WTC11 (cell line): ENCODE measurements at places on chromosomes 4 and X. TPM values are rescaled to one million over a fixed set of nuclear protein-coding genes. Genes with fewer than 3 reads are reported as not detected.

DNA sequence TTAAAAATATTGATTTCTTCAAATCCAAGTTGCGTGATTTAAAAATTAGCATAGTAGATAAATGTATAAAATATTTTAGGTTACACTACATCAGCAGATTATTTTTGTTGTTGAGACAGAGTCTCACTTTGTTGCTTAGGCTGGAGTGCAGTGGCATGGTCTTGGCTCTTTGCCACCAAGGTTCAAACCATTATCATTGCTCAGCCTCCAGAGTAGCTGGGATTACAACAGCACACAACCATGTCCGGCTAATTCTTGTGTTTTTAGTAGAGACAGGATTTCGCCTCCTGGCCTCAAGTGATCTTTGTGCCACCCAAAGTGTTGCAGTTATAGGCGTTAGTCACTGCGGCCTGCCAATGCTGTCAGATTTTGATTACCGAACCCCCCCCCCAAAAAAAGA lies 1390.5 kb upstream of the TENM3 start:
- no peak overlapping the region for H3K4me3 ChIP-seq
- H3K27me3 ChIP-seq: no peaks in the 10 kb centered on the region
- DNase-seq: no peak

- no peaks in the 10 kb centered on the region for H3K27me3 ChIP-seq
- no peak overlapping the region for H3K4me3 ChIP-seq
- H3K36me3 ChIP-seq: peaks cover 70% of the 10 kb centered on the region
- H3K27ac ChIP-seq: peak overlapping the region; percentile 70
These were observed 95.0 kb downstream of the ZNF827 start for GRCh38 chr4:145843639-145844038.

XAGE5 gene
- total RNA-seq: not detected in 3 replicates

DNA sequence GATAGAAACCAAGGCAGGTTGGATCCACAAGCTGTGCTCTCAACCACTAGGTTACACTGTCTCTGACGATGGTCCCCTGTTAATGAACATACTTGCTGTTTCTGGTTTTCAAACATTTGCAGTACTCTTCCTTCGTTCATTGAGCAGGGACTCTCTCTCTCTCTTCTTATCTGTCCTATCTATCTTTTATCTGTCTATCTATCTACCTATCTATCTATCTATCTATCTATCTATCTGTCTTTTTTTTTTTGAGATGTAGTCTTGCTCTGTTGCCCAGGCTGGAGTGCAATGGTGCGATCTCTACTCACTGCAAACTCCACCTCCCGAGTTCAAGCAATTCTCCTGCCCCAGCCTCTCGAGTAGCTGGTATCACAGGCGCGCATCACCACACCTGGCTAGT lies 9.4 kb upstream of the CT47C1 start:
- peaks cover 6% of the 10 kb centered on the region for H3K4me1 ChIP-seq
- no peak overlapping the region for H3K4me3 ChIP-seq
- no peak overlapping the region for H3K27ac ChIP-seq
- no peak for DNase-seq
- no peaks in the 10 kb centered on the region for H3K27me3 ChIP-seq

CORIN gene
- total RNA-seq: 0.14 to 0.33 TPM (median 0.25 TPM) in 3 replicates

DNA sequence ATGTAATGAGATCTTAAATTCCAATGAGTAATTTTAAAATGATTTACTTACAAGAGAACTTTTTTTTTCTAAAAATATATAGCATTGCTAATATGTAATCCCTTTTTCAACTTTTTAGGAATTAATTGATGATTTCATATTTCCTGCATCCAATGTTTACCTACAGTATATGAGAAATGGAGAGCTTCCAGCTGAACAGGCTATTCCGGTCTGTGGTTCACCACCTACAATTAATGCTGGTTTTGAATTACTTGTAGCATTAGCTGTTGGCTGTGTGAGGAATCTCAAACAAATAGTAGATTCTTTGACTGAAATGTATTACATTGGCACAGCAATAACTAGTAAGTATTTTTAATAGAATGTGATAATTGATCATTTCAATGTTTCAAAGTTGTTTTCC lies 113.2 kb downstream of the USP9X start:
- H3K4me3 ChIP-seq: no peak overlapping the region
- H3K4me1 ChIP-seq: no peaks in the 10 kb centered on the region
- no peak overlapping the region for H3K27ac ChIP-seq
- peaks cover 52% of the 10 kb centered on the region for H3K36me3 ChIP-seq
- no peak for DNase-seq

HAND2 gene
- 0.09 to 0.13 TPM in 2 of 3 replicates, not detected in the other for total RNA-seq

GUCY1B1 gene
- total RNA-seq: 6.4 to 12.7 TPM (median 7.1 TPM) in 3 replicates

DNA sequence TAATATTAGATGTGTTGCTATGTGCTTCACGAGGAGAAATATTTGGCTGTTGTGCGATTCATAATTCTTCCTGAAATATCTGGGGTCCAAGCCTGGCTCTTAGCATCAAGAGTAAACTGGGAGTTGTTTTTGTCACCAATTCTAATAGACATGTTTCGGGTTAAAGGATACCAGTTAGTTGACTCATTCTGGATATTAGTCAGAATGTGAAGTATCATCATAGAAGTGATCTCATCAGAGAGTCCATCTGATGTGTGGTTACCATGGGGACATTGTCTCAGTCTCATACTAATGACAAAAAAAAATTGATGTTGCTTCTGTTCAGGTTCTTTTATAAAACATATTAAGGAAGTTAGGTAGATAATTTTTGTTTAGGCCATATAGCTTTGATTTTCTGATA lies 57.2 kb upstream of the MTMR1 start:
- no peak overlapping the region for H3K4me3 ChIP-seq
- H3K4me1 ChIP-seq: peaks cover 8% of the 10 kb centered on the region
- H3K27me3 ChIP-seq: no peaks in the 10 kb centered on the region; the same call in 1 of the 2 replicates
- H3K36me3 ChIP-seq: no peaks in the 10 kb centered on the region
- no peak for DNase-seq

- H3K27me3 ChIP-seq: no peaks in the 10 kb centered on the region; the same call in 1 of the 2 replicates
- peaks cover 34% of the 10 kb centered on the region for H3K4me1 ChIP-seq
- peak overlapping the region; percentile 87 for H3K4me3 ChIP-seq
- H3K36me3 ChIP-seq: no peaks in the 10 kb centered on the region
- peak overlapping the region; percentile 91 for H3K27ac ChIP-seq
- peak; percentile 43 for DNase-seq
These were observed 772 bp downstream of the CYP4V2 start for GRCh38 chr4:186192066-186192612.

SLC2A9 gene
- total RNA-seq: 0.64 TPM in 1 of 3 replicates, not detected in the others

NKX6-1 gene
- 0.09 to 0.14 TPM (median 0.09 TPM) in 3 replicates for total RNA-seq

DNA sequence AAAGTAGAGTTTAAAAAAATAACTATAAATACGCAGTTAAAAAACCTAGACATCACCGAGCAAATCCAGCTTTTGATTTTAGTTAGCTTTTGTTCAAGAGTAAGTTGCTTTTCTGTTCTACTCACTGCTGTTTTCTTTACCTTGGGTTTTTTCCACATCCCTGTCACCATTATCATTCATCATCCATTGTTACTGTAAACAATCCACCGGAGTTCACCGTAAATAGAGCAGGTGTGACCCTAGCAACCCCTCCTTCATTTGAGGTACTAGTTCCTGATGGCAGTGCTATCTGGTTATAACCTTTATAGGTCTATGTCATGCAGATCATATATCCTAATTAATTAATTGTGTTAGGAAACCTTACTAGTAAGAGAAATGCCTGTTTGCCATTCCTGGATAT lies 43.0 kb upstream of the TEX13D start:
- peaks cover 14% of the 10 kb centered on the region for H3K4me1 ChIP-seq
- H3K27ac ChIP-seq: no peak overlapping the region
- DNase-seq: no peak
- H3K4me3 ChIP-seq: no peak overlapping the region

- H3K36me3 ChIP-seq: no peaks in the 10 kb centered on the region
- no peak overlapping the region for H3K27ac ChIP-seq
- H3K4me3 ChIP-seq: no peak overlapping the region
- no peaks in the 10 kb centered on the region for H3K27me3 ChIP-seq
- H3K4me1 ChIP-seq: peaks cover 3% of the 10 kb centered on the region; the same call in 1 of the 2 replicates
These were observed 73.4 kb upstream of the MAGEB2 start for GRCh38 chrX:30141966-30142365.

DNA sequence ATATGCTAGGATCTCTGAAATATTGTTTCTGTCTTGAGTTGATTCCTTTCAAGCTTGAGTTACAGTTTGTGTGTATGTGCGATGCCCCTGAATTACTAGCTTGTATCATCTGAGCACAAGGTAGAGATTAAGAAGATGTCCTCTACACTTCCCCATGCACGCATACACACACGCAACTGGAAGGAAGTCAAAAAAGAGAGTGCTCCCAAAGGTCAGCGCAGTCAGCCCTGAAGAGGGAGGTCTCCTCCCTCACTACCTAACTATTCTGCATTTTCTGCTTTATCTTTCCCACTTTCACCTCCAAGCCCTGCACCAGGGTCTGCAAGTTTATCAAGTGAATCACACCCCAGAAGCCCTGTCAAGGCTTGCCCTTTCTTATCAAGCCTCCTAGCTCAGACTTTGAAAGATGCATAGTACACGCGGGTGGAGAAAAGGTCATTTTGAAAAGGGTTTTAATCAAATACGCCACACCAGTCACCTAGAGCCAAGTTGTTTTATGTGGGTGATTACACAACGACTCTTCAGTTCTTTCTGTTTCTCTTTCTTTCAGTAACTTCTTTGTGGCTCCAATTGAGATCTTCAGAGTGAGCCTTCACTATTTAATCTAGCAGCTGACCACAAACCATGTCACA lies 127.7 kb downstream of the ASB9 start:
- H3K4me1 ChIP-seq: peaks cover 3% of the 10 kb centered on the region; the same call in 1 of the 2 replicates
- H3K4me3 ChIP-seq: no peak overlapping the region
- no peaks in the 10 kb centered on the region for H3K27me3 ChIP-seq
- DNase-seq: no peak
- no peak overlapping the region for H3K27ac ChIP-seq
- no peaks in the 10 kb centered on the region for H3K36me3 ChIP-seq

XK gene
- total RNA-seq: 1.1 to 1.5 TPM (median 1.4 TPM) in 3 replicates

- no peaks in the 10 kb centered on the region for H3K27me3 ChIP-seq
- H3K4me1 ChIP-seq: no peaks in the 10 kb centered on the region
These were observed 9.6 kb upstream of the GRSF1 start for GRCh38 chr4:70849291-70849690.

GRCh38 chrX:130682990-130683389 lies 220.0 kb downstream of the ENOX2 start:
- 0 out of 2 replicates have a peak, but pooled peaks cover 5% of the 10 kb centered on the region for H3K4me1 ChIP-seq
- H3K27ac ChIP-seq: no peak overlapping the region

GLOD5 gene
- total RNA-seq: 0.27 TPM in 1 of 3 replicates, not detected in the others

DNA sequence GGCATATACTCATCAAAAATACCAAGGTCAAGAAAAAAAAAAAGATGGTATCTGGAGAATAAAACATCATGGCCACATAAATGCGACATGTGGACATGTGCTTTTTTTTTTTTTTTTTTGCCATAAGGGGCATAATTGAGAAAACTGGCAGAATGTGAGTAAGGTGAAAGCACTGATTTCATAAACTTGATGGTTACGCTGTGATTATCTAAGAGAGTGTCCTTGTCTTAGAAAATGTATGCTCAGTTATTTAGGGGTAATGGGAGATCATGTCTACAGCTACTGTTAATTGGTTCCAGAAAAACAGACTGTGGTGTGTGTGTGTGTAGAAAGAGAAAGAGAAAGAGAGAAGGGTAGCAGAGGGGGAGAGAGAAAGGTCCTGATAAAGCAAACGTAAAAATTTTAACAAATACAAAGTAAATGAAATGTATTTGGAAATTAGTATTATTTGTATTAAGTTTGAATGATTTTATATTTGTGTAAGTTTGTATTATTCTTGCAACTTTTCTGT lies 8.1 kb downstream of the DNAJB14 start:
- H3K4me1 ChIP-seq: peaks cover 4% of the 10 kb centered on the region; the same call in 1 of the 2 replicates
- DNase-seq: no peak
- H3K4me3 ChIP-seq: no peak overlapping the region
- H3K27ac ChIP-seq: no peak overlapping the region

ARX gene
- 0.07 TPM in 1 of 3 replicates, not detected in the others for total RNA-seq

- H3K4me1 ChIP-seq: peaks cover 10% of the 10 kb centered on the region
- H3K36me3 ChIP-seq: no peaks in the 10 kb centered on the region
- H3K4me3 ChIP-seq: no peak overlapping the region
- no peak overlapping the region for H3K27ac ChIP-seq
- no peaks in the 10 kb centered on the region for H3K27me3 ChIP-seq
- DNase-seq: no peak
These were observed 6.3 kb upstream of the GPM6A start for GRCh38 chr4:175818406-175818805.

DYNLT3 gene
- 5.1 to 6.1 TPM (median 5.7 TPM) in 3 replicates for total RNA-seq

- no peaks in the 10 kb centered on the region for H3K27me3 ChIP-seq
- H3K4me1 ChIP-seq: peaks cover 8% of the 10 kb centered on the region
- H3K4me3 ChIP-seq: no peak overlapping the region
- no peak overlapping the region for H3K27ac ChIP-seq
- DNase-seq: no peak
These were observed 140.9 kb upstream of the HPGD start for GRCh38 chr4:174663216-174663615.

USP26 gene
- total RNA-seq: 0.11 TPM in 1 of 3 replicates, not detected in the others

DNA sequence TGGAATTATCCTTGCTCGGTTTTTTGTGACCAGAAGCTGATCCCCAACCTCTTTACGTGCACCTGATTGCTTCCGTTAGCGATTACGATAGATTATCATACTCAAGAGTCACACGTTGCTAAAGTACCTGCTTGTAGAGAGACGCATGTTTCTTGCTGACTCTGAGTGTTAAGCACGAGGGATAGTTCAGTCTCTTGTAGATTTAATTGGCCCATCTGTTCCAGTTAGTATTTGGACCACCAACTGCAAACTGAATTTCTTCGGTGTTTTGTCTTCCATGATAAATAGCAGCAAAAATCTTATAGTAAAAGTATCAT lies 516 bp upstream of the COX18 start:
- peak overlapping the region; percentile 99 for H3K27ac ChIP-seq
- no peak for DNase-seq
- H3K36me3 ChIP-seq: 0 out of 2 replicates have a peak, but pooled peaks cover 9% of the 10 kb centered on the region
- H3K4me1 ChIP-seq: peaks cover 8% of the 10 kb centered on the region
- H3K4me3 ChIP-seq: peak overlapping the region; percentile 88

GRCh38 chrX:113400193-113400704 lies 559.6 kb upstream of the AMOT start:
- H3K27me3 ChIP-seq: no peaks in the 10 kb centered on the region
- DNase-seq: no peak
- H3K27ac ChIP-seq: peak overlapping the region; percentile 96
- H3K4me1 ChIP-seq: peaks cover 35% of the 10 kb centered on the region
- H3K4me3 ChIP-seq: no peak overlapping the region; the same call in 1 of the 2 replicates

DNA sequence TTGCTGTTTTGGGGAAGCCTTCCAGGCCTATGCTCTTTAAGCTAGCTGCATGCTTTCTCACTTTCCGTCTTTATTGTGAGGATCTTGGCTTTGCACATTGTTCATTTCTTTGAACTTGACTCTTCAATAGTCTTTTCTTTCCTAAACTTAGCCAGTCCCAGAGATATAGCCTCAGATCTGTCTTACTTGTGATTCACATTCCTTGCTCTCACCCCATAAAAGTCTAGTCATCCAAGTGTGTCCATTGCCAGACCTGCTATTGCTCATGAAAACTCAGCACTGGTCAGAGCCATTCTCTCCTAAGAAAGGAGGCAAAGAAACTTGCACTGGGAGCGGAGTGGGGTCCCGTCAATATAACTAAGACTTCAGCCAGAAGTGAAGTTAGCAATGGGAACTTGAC lies 275.0 kb upstream of the CTSO start:
- H3K4me1 ChIP-seq: no peaks in the 10 kb centered on the region
- no peak overlapping the region for H3K4me3 ChIP-seq
- no peaks in the 10 kb centered on the region for H3K27me3 ChIP-seq
- no peak for DNase-seq
- no peak overlapping the region for H3K27ac ChIP-seq
- no peaks in the 10 kb centered on the region for H3K36me3 ChIP-seq
